ENCODE measurements at places on chromosomes 13 and 19.
A peak's percentile ranks its signal among the peaks of the same experiment; 100 is the strongest.

- no peak for DNase-seq
These were observed 56.1 kb downstream of the DNM2 start for GRCh38 chr19:10773969-10774368.

DNA sequence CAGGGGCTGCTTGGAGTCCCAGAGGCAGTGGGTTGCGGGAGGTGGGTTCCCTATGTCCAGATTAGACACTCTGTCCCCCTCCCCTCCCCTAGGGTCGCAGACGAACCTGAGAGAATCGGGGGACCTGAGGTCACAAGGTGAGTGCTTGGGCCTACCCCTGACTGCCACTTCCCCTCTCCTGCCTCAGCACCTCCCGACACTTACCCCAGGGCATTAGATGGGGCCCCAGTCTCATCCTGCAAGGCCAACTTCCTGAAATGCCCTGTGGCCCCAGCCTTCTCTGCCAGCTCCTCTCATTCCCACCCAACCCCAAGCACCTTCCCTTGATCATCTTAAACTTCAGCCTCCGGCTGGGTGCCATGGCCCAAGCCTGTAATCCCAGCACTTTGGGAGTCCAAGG lies 23.0 kb downstream of the CKM start:
- DNase-seq: no peak

- DNase-seq: peak; percentile 93
These were observed 8.1 kb downstream of the RINL start for GRCh38 chr19:38869836-38870607.

GRCh38 chr13:52804202-52804641 lies 44.2 kb downstream of the PCDH8 start:
- DNase-seq: no peak

DNA sequence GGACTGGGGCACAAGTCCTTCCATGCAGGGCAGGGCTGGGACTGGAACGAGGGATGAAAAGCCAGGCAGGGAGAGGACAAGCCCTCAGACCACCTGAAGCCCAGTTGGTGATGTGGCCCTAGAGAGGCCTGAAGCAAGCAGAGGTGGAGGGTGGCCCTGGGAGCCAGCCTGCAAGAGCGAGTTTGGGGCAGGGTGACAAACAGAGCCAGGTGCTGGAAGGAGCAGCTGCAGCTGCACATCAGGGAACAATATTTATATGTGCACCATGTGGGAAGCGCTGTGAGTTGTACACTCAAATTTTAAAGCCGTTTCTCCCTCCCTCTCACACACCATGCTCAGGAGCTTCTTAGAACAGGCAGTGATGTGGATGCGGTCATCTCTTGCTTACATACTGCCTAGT lies 67.8 kb downstream of the FGF9 start:
- no peak for DNase-seq

DNA sequence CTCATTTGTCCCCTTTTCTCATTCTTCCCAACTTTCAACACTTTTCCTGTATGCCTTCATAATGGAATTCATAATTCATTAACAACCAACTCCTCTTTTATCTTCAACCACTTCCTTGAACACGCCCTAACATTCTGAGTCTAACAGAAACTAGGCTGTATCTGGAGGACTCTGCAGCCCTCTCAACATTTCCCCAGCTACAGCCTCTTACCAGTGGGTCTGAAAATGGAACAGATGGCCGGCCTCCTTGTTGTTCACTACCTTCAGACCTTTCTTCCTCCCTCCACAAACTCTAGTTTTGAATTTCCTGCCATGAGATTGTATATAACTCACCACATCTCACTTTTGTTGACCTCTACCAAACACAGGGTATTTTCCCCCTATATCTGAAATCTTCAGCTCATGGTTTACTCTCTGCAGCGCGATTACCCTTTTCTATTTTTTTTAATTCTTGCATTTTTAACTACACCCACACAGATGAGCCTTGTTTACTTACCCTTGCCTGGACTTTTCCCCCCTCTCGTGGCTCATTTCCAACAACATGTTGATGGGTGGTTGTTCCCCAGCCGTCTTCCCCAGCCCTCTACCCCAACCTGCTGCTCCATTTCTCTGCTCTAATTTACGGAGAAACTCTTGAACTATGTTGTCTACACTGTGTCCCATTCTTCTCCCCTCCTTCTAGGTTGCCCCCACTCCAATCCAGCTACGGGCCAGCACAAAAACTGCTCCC lies 846 bp downstream of the ZNF790 start:
- DNase-seq: no peak

GRCh38 chr13:44322928-44323327 lies 50.7 kb upstream of the SERP2 start:
- DNase-seq: no peak

DNA sequence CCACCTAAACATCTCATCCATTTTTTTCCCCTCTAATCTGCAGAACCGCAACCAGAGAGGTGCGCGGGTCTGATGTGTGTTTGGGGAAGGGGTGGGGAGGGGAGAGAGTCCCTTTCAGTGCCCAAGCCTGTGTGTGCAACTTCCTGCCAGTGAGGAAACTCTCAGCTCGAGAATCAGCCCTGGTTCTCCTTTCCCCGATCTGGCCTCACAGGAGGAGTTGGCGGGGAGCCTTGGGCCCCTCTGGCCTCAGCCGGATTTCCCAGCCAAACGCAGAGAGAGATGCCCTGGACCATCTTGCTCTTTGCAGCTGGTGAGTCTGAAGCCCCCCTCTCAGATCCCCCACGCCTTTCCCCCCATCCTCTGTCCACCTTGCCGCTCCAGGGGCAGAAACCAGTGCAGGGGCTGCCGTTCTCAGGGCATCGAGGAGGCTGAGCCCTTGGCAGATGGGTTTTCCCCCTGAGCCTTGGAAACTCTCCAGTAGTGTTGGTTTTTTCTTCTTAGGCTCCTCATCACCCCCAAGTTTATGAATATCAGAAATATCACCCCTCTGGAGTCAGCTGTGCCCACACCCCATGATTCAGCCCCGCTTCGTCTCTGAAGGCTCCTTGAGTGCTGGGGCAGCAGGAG lies at the start of gene C19orf38:
Gene C19orf38, plus strand, starts transcription at position 186 of the 627 bp plus-strand sequence. Its CDS starts 94 bp downstream, at position 280.
- DNase-seq: no peak

DNA sequence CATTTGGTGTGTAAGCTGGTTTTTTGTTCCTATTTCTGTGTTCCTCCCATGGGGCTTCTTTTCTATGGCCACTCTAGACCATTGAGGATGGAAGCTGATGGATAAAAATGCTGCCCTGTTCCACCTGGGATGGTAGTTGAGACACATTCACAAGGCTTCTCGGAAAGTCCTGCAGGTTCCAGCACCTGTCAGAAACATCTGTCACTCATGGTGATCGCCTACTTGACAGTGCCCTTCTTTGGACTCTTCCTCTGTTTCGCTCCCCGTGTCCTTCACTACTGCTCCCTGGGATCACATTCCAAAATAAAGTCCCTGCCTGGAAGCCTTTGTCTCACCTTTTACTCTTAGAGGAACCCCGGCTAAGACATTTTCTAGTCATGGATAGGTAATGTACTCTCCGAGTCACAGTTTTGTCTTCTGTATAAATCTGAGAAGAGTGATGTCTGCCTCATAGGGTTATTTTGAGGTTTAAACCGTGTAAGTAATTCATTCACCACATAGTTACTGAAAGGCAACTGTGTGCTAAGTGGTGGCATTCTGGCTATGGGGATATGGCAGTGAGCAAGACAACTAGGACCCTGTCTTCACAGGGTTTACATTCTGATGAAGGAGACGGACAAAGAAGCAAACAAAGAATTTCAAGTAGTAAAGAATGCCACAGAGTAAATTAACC lies 21.0 kb downstream of the UBAC2 start:
- DNase-seq: no peak

DNA sequence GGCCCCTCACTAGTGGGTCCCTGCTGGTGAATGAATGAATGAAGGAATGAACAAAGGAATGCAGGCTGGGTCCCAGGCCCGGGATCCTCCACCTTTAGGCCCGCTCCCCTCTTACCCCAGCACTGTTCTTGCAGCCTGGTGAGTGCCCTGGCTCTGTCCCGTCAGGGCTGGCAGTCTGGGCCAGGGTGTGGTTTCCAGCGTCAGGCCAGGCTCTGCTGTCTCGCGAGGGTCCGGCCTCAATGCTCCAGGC lies 317 bp downstream of the LYL1 start:
- DNase-seq: no peak

DNA sequence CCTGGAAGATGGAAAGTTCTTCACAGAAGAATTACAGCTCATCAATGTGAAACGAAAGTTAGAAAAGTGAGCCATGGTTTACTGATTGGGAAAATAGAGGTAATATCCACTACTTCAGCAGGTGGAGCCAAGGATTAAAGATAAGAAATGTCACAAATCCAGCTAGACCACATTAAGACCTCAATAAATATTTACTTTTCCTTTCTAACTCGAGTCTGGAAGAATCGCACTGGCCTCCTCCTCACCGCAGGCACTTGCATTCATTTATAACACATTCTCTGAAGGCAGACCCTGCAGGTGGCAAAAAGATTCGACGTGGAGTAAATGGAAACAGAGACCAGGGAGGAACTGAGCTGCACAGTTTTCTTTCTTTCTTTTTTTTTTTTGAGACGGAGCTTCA lies 7.4 kb downstream of the SLC35E1 start:
- DNase-seq: no peak

DNA sequence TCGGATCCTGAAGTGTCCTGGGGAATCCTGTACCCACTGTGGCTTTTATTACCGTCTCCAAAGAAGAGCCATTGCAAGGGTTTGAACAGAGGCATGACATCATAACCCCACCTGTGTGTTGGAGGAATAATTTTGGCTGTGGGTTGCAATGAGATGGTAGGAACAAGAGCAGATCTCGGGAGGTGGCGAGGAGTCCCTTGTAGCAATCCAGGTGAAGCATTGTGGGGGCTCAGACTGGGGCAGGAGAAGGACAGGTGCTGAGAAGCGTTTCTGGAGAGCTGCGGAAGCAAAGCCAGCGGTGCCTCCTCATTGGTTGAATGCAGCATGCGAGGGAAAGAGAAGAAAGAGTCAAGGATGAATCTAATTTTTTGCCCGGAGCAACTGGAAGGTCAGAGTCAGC lies 382.4 kb downstream of the EFNB2 start:
- DNase-seq: no peak

DNA sequence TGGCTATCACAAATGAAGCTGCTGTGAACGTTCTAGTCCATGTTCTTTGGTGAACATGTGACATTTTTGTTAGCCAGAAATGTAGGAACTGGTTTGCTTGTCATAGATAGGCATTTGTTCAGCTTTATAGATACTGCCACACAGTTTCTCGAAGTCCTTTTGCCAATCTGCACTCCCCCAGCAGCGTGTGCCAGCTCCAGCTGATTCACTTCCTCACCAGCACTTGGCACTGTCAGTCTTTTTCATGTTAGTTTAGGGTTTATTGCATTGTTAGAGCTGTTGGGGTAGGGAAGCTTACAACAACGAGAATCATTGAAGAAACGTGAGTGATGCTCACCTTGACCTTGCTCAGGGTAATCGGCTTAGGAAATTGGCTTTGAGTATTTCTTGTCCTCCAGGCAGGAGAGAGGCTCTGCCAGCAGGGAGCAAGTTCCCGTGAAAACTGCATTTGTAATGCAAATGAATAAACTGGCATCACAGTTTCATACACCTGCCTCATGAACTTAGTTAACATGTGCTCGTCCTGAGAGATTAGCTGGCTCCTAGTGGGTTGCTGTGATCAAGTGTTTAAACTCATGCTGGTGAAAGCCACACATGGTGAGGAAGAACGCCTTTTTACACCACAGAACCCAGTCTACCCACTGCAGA lies 83.9 kb downstream of the ING1 start:
- no peak for DNase-seq

DNA sequence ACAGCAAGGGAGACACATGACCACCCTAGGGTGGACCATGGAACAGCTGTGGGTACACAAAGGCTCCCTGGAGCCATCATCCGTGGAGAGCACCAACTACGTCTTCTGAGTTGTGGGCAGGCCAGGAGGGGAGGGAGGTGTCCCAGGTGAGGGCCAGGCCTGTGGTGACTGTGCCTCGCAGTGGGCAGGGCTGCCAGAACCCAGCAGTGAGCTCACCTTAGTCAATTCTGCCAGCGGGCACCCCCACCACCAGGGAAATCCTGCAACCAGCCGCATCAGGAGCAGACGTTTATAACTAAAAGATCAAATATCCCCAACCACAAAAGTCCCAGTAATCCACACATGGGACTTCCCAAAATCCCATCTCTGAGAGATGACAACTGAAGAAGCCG lies 19.6 kb downstream of the ELL start:
- no peak for DNase-seq

- no peak for DNase-seq
These were observed 242.4 kb downstream of the KCNRG start for GRCh38 chr13:50257646-50258045.

DNA sequence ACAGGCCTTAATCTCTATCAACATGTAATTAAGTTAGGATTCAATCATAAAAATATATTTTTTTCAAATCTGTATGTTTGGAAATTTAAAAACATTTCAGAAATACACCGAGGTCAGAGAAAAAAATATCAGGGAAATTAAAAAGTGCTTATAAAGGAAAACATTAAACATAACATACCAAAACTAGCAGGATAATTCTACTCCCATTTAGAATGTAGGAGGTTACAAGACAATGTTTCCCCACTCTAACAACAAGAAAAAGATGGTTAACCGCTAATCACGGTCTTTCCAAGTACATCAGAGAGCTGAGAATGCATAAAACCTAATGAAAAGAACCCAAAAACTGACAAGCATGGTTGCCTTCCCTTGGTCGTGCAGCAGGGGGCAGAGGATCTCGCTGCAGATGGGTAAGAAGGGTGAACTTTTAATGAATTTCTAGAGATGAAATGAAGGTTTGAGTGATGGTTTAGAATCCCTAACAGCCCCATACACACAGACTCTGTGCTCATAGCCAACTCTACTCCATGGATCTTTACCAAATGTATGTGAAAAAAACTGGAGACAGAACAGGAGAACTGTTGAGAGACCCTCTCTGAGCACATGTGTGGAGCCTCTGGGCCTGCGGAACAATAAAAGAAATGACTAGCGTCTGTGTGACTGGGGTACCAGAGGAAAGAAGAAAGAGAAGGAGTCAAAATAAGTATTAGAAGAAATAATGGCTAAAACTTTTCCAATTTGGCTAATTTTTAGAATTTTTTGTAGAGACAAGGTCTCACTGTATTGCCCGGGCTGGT lies 51.3 kb upstream of the LSM14A start:
- no peak for DNase-seq

DNA sequence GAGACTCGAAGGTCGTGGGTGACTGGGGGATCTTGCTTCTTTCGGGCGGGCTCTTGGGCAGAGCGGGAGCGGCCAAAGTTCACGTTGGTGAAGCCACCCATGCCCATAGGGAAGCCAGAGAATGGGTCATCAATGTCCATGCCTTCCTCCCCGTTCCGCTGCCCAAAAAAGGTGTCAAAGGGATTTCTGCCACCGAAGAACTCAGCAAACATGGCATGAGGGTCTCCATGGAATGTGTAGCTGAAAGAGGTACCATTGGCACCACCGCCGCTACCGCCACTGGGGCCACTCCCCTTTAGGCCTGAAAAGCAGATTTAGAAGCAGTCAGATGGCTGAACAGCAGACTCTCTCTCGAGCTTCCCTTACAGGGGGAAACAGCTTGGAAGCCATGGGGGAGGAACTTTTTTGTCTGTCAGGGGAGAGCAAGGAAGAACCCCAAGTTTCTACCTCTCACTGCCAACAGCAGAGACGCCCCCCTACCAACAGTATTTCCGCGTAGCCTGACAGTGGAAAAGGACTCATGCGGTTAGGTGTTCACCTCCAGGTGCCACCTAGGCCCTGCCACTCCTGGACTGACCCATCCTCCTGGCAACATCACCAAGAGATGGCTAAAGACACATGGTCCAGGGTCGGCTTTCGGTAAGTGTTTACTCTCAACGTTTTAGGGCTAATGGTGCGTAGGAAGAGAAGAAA lies 1.3 kb downstream of the DNAJB1 start:
- DNase-seq: no peak

All from suprapubic skin (tissue), 4 donors.